ENCODE measurements at places on chromosomes 3 and 15.

DNA sequence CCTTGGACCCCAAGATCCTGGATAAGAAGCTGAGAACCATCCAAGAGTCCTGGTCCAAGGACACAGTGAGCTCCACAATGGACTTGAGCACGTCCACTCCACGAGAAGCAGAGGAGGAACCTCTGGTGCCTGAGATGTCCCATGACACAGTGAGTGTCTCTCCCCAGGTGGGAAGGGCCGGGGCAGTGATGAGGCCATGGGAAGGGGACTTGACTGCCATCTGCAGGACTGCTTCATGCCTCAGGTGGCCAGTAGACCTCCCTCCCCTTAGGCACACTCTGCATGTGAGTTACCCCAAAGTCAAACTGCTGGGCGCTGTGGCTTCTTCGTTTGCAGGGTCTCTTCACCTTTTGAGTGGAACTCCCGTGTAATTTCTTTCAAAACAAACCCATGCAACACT is 59.7 kb downstream of the CCDC33 start:
- DNase-seq = no peak

GRCh38 chr3:159892171-159892795 is 96.4 kb upstream of the IL12A start:
- peak; percentile 90 for DNase-seq

GRCh38 chr3:78605178-78605577 is 1162.6 kb downstream of the ROBO1 start:
- DNase-seq = no peak

- DNase-seq = no peak
These were observed 60.3 kb downstream of the RGMA start for GRCh38 chr15:93028632-93029213.

DNA sequence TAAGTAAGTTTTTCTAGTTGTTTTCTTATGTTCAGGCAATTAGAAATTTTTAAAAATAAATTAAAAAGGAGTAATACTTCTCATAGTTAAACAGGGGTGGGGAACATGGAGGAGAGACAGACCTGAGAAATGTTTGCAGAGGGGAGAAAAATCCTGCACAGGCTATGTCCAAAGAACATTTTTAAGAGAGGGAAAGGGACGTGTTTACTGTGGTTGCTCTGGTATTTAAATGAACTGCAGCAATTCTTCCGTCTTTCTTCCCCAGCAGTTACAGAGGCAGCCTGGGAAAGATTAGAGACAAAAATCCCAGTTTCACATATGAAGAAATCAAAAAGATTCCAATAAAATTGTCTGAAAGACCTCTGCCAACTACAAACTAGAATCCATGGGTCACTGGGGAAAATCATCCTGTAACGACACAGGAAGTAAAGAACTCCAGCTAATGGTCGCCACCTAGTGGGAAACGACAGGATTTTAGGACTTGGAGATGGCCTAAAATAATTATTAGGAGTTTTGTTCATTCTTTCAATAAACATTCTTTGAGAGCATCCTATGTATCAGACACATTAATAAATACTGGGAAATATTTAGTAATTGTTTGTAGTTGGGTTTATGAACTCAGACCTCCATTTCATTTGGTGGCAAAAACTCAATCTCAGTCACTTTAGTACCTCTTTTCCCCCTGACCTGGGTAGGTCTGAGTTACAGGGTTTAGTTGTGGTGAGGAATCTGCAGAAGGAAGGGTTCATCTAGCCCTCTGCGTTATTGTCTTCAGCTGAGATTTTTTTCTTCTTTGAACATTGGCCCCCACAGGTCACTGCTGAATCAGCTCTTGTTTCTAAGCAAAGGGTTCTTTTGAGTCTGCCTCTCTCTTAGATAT is 69.9 kb upstream of the GOLIM4 start:
- peak; percentile 12 for DNase-seq

GRCh38 chr15:75452865-75453702 is 1.6 kb upstream of the SIN3A start:
- DNase-seq = no peak

DNA sequence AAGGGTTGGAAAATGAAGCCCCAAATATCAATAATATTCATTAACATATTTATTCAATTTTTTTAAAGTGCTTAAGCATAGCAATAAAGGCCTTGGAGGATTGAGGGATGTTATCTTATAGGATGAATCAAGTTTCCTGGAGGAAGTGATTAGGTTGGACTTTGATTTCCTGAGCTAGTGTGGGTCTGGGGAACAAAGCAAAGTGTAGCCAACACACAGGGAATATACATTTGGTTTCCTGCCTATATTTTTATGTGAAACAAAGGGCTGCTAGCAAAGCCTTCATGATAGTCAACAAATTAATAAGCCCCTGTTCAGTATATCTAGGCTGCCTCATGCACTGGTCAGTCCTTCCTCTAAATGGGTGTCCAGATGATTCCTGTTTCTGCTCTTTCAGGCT is 261.1 kb upstream of the IL12A start:
- no peak for DNase-seq

DNA sequence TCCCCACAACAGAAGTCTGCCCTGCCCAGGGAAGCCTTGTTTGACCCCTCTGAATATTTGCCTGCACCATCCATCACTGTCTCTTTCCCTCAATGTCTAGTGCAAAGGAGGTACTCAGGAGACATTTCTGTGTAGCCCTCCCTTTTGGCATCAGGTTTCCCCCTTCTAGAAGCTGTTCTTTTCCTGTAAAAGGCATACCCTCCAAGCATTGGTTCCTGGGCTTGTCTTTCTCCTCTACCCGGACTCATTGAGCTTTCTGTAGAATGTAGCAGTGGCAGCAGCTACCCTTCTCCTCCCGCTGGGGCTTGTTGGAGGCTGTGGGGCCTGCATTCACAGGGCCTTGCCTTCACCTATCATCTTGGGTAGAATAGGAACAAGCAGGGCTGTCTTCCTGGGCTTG is 63.5 kb downstream of the CTDSPL start:
- DNase-seq = no peak

- no peak for DNase-seq
These were observed 69.7 kb downstream of the KLHL25 start for GRCh38 chr15:85725019-85725418.

GRCh38 chr15:92041371-92041770 is 187.9 kb downstream of the SLCO3A1 start:
- no peak for DNase-seq

GRCh38 chr3:126463521-126463920 is 12.2 kb downstream of the ZXDC start:
- no peak for DNase-seq

All from DMS79 (cell line).